ENCODE measurements at places on chromosomes 7 and 10.

GRCh38 chr7:97845622-97846203, 26.5 kb downstream of the ASNS start:
- peak; percentile 52 for DNase-seq

DNA sequence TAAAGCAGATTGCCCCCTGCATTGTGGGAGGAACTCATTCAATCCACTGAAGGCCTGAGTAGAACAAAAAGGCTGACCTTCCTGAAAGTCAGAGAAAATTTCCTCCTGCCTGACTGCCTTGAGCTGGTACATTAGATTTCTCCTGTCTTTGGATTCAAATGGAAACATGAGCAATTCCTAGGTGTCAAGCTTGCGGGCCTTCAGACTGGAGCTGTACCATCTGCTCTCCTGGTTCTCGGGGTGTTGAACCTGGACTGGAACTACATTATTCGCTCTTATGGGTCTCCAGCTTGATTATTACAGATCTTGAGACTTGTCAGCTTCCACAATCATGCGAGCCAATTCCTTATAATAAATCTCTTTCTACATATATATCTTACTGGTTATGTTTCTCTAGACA, 173.6 kb upstream of the STEAP4 start:
- no peak for DNase-seq

DNA sequence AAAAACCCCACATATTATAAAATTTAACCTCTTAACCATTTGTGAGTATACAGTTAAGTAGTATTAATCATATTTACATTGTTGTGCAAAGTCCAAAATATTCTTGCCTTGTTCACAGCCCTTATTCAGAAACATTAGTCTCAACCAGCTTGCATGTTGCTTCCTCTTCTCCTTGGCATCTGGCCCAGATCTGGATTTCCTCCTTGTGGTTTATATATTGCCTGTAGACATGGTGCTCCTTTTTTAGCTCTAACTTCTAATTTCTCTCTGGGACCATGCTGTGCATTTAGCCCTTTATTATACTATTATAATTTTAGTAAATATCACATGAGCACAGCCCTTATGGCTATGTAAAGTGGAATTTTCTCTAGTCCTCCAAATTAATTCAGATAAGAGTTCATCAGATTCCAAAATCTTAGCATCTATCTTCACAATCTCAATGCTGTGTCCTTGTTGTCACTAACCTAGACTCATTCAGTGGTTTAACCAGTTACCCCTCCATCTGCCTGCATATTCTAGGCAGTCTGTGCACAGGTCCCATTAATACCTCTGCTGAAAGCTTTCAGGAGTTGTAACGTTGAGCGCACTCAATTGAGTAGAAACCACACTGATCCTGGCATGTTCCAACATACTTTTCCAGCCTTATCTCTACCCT, 7.9 kb downstream of the CPED1 start:
- peak; percentile 18 for DNase-seq

GRCh38 chr10:351770-352334, 216.6 kb downstream of the ZMYND11 start:
- no peak for DNase-seq

GRCh38 chr7:131431289-131431688, 103.6 kb downstream of the MKLN1 start:
- DNase-seq: no peak

DNA sequence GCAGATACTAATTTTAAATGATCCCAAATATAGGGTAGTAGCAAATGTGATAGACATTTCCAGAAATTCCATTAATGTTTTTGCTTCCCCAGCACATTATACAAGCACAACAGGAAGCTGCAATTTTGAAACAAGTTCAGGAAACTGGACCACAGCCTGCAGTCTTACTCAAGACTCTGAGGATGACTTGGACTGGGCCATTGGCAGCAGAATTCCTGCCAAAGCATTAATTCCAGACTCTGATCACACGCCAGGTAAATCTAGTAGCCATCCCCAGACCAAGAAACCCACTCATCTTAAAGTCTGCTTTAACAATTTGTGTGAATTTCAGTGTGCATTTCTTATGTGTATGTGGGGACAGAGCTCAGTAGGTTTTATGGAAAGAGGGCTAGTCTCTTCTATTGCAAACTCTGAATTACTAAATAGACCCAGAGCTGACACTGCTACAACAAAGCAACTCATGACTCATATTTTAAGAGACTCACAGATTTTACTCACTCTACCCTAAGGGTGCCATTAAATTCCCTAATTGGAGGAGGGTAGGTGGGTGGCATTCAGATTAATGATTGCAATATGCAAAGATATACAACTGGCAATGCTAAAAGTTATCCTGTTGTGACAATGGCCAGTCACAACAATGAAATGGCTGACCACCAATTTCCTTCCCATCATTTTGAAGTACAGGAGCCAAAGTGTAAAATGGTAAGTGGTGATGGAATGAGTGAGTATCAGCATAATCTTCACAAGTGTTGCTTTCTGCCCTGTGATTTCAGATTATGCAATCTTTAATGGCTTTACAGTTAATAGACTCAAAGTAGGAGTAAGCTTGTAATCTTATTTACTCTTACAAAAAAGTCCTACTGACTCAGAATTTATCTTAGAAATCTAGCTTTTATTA, 317.6 kb upstream of the PLXDC2 start:
- DNase-seq: no peak

GRCh38 chr10:15232279-15232678, 63.8 kb upstream of the NMT2 start:
- DNase-seq: no peak

- DNase-seq: no peak
Measured at GRCh38 chr7:149498811-149499210, 1.2 kb upstream of the ZNF746 start.

DNA sequence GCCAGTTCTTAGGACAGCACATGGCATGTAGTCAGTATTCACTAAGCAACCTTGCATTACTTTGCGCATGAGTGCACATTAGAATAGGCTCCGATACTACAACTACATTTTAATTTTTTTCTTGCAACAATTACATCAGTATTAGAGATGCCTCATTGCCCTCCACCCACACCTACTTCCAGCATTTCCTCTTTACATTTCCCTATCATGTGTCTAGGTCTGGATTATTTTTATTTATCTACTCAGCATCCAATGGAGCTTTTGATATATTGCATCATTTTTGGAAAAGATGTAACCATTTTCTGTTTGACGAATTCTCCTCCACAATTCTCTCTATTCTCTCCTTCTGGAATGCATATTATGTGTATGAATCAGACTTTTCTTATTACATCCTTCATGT, 258.2 kb upstream of the GLI3 start:
- no peak for DNase-seq

Measured in hematopoietic multipotent progenitor cell (in vitro differentiated cells).